ENCODE measurements at places on chromosomes 3 and 15. TPM values are rescaled to one million over a fixed set of nuclear protein-coding genes. Genes with fewer than 3 reads are reported as not detected.

Gene PARP9
- 21.5 TPM for total RNA-seq

- no peak for DNase-seq
Measured at GRCh38 chr3:12458901-12459300, 25.4 kb upstream of the TSEN2 start.

GRCh38 chr3:187165144-187165543 is 25.8 kb upstream of the RPL39L start:
- no peak for DNase-seq

GRCh38 chr15:101064795-101065569 is 145.8 kb downstream of the LRRK1 start:
- no peak for DNase-seq

Gene CYP19A1
- not detected for total RNA-seq

Gene CD276
- 0.63 TPM for total RNA-seq

DNA sequence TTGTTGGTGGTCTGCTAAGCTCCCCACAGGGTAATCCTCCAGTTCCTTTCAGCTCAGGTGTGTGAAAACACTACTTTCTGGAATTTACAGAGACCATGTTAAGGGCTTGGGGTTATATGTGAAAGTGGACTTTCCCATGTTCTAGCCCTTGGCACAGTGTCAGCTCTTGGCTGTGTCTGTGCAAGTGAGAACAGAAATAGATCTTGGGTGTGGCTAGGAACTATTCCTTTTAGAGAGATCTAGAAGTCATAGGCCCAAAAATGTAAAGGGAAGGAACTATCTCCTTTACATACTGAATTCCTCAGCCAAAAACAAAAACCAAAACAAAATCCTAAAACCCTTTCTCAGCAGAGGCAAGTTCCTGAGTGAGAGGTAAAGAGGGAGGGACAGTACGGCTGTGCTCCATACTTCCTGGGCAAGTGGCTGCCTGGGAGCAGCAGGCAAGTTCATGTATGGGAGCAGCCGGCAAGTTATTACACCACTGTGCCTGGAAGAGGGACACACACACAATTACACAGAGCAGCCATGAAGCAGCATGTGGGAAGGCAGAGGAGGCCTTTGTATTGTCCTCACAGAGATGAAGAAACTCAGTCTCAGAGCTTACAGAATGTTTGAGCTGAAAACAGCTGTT is 19.9 kb upstream of the C3orf62 start:
- DNase-seq: no peak

DNA sequence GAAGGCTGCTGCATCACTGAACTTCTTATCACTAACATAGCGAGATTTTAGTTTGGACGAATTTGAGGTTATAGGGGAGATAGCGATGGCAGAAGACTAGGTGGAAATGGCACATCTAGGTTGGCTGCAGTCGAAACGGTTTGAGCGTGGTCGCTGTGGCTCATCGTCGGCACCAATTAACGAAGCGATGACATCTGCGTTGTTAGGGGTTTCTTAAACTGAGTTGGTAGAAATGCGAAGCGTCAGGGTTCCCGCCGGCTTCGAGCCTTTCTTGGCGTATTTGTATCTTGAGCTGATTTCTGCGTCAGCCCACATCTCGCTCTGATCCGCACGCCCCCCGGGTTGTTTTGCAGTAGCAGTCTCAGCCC is 319 bp downstream of the LNP1 start:
- peak; percentile 76 for DNase-seq

- peak; percentile 85 for DNase-seq
Measured at GRCh38 chr15:85794598-85795336, at the start of gene KLHL25. Gene KLHL25 (minus strand): TSS chr15:85794925. CDS start chr15:85769810, 25,115 bp downstream.

DNA sequence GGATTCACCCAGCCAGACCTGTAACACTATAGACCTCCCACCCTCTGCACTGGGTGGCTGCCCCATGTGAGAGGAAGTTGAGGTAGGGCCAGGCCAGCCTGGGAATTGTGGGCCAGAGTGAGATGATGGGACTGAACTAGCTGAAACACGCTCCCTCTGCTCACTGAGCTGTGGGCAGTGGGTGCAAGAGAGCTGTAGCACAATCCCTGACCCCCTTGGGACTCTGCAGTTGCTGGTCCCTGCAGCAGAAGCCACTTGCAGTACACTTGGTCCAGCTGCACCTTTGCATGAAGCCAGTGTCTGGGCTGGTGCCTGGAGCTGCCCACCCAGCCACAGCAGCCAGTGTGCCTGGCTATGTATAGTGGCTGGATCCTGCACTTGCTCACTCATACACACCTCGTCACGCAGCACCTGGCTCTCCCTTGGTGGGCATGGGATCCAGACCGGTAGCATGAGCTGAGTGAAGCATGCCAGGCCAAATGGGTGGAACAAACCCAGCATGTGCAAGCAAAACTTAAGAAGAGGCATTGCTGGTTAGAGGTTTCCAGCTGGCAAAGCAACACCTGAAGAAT is 805.7 kb upstream of the GBE1 start:
- no peak for DNase-seq

- no peak for DNase-seq
Measured at GRCh38 chr15:99989095-99989494, 255.9 kb upstream of the LYSMD4 start.
